ENCODE measurements at places on chromosomes 5 and 9.

- peaks cover 4% of the 10 kb centered on the region for H3K36me3 ChIP-seq
- no peaks in the 10 kb centered on the region for H3K27me3 ChIP-seq
- H3K4me3 ChIP-seq, result no peak overlapping the region
- H3K4me1 ChIP-seq, result peaks cover 13% of the 10 kb centered on the region
- no peak for DNase-seq
Measured at GRCh38 chr9:98127226-98127625, 8.2 kb upstream of the TRIM14 start.

DNA sequence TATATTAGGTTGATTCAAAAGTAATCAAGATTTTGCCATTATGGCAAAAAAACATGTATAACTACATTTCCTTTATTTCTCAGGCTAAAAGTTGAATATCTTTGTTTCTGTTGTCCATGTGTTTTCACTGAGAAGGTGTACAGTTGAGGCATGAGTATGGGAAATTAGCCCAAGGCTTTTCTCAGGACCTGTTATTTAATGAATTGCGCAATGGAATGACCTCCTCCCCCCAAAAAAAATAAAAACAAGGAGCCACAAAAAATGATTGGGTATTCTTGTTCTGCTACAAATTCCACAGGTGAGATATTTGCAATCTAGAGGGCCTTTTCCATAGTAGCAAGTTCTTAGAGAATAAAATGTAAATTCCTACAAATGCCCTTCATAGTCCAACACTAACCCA is 186.8 kb downstream of the TRPM3 start:
- H3K4me1 ChIP-seq, result no peaks in the 10 kb centered on the region
- no peak overlapping the region for H3K4me3 ChIP-seq

GRCh38 chr9:4235871-4236804 is 63.7 kb downstream of the GLIS3 start:
- no peak overlapping the region for H3K27ac ChIP-seq
- no peaks in the 10 kb centered on the region for H3K27me3 ChIP-seq
- no peaks in the 10 kb centered on the region for H3K4me1 ChIP-seq
- no peaks in the 10 kb centered on the region for H3K36me3 ChIP-seq
- no peak for DNase-seq
- no peak overlapping the region for H3K4me3 ChIP-seq

DNA sequence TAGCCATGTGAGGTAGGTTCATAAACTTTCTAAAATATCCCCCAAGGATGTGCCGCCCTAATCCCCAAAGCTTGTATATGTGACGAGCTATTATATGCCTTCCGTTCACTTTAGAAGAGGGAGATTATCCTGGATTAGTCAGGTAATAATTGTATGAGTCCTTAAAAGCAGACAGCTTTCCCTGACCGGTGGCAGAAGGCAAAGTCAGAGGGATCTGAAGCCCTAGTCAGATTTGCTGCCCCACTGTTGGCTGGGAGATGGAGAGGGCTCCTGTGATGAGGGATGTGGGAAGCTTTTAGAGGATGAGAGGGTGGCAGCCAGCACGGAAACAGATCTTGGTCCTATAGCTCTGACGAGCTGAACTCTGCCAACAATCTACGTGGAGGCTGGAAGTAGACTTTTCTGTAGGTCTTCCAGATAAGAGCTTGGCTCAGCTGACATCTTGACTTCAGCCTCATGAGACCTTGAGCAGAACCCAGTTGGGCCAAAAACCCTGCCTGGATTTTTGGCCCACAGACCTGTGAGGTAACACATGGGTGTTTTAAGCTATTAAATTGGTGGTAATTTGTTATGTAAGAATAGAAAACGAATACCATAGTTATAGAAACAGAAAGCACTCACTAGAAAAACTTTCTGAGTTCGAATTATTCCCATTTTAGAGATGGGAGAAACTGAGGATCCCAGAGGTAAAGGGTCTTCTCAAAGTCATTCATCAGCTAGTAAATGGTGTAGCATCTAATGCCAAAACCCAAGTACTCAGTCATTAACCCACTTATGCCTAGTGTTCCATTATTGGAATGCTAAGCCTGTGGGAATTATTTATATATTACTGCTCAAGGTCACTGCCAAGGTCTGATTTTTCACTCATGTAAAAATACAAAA is 48.9 kb downstream of the SH3PXD2B start:
- no peak overlapping the region for H3K27ac ChIP-seq
- DNase-seq, result no peak
- H3K4me1 ChIP-seq, result no peaks in the 10 kb centered on the region

DNA sequence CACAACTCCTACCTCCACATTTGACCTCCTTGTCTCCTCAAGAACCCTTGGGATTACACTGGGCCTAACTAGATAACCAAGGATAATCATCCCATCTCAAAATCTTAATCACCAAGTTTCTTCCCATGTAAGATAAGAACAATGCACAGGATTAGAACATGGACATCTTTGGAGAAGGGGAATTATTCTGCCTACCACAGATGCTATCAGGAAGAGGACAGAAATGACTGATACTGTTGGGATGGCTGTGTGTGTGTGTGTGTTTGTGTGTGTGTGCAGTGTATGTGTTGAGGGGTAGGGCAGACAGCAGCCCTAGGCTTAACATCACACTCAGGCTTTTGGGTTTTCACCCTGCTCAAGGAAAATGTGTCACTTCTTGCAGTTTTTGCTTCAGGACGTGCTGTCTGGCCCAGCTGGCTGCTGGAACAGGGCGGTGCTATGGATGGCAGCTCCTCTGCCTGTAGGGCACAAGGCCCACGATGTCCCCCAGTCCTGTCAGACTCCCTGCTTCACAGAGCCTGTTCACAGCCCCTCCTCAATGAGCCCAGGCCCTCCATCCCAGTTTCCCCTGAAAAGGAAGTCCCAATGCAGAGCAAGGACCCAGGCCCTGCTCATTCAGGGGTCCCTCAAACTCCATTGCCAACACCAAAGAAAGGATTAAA is 7.7 kb downstream of the CA9 start:
- no peak overlapping the region for H3K4me3 ChIP-seq
- peak; percentile 47 for DNase-seq
- H3K4me1 ChIP-seq, result peaks cover 8% of the 10 kb centered on the region
- H3K27ac ChIP-seq, result no peak overlapping the region

GRCh38 chr5:76091351-76091750 is 8.2 kb downstream of the SV2C start:
- H3K4me3 ChIP-seq, result no peak overlapping the region
- no peak for DNase-seq
- H3K27me3 ChIP-seq, result peaks cover 12% of the 10 kb centered on the region
- H3K27ac ChIP-seq, result no peak overlapping the region

- no peak overlapping the region for H3K4me3 ChIP-seq
- H3K36me3 ChIP-seq, result no peaks in the 10 kb centered on the region
- no peak overlapping the region for H3K27ac ChIP-seq
- no peaks in the 10 kb centered on the region for H3K27me3 ChIP-seq
- peaks cover 62% of the 10 kb centered on the region for H3K4me1 ChIP-seq
Measured at GRCh38 chr5:142819292-142819691, 49.1 kb downstream of the ARHGAP26 start.

- no peaks in the 10 kb centered on the region for H3K27me3 ChIP-seq
- peaks cover 15% of the 10 kb centered on the region for H3K4me1 ChIP-seq
- DNase-seq, result peak; percentile 81
- H3K27ac ChIP-seq, result peak overlapping the region; percentile 78
- H3K4me3 ChIP-seq, result peak overlapping the region; percentile 43
Measured at GRCh38 chr5:14809369-14810155, 62.0 kb downstream of the ANKH start.

DNA sequence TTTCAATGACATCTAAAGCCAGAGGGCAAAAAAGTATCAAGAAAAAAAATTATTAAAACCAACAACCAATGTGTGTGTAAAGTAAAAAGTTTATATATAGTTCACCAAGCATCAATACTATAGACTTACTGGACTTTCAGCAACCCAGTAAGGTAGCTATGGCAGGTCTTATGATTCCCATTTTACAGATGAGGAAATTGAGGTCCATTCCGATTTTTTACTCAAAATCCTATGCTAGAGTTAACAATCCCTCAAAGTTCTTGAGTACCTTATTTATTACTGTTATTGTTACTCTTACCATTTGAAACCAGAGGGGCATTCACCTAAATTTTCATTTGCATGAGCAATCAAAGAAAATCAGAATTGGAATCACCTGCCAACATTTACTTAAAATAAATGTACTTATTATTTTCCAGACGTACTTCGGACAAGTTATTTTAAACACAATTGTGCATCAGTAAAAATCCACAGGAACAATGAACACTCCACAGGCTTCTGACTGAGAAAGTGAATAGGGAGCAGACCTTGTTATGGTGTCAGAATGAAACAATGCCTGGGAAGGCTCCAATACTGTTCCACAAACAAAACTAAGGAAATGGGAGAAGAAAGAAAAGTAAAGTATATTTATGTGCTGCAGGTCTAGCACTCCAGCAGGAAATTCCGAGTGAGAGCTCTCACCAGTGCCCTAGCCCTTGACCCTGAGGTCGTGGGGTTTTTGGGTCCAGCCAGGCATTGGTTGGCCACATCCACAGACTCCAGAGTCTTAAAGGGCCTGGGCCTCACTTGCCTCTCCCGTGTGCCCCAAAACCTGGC is 229.9 kb downstream of the PIK3R1 start:
- H3K27me3 ChIP-seq, result no peaks in the 10 kb centered on the region
- H3K4me1 ChIP-seq, result no peaks in the 10 kb centered on the region
- no peak for DNase-seq
- no peaks in the 10 kb centered on the region for H3K36me3 ChIP-seq

GRCh38 chr5:1763960-1764605 is 35.6 kb downstream of the MRPL36 start:
- H3K4me1 ChIP-seq, result peaks cover 7% of the 10 kb centered on the region
- H3K4me3 ChIP-seq, result no peak overlapping the region
- H3K27ac ChIP-seq, result no peak overlapping the region
- H3K36me3 ChIP-seq, result no peaks in the 10 kb centered on the region
- DNase-seq, result peak; percentile 51
